ENCODE measurements at places on chromosomes 2 and 18. TPM values are rescaled to one million over a fixed set of nuclear protein-coding genes. Genes with fewer than 3 reads are reported as not detected.

The SCN2A gene
- not detected for total RNA-seq

The ABCG5 gene
- total RNA-seq = not detected

The HOXD1 gene
- not detected for total RNA-seq

The NFATC1 gene
- total RNA-seq = 91.1 TPM

The MEIS1 gene
- total RNA-seq = not detected

The FOXD4L1 gene
- total RNA-seq = not detected

The DCAF17 gene
- 12.5 TPM for total RNA-seq

The SLC23A3 gene
- 0.94 TPM for total RNA-seq

The BOK gene
- not detected for total RNA-seq

The LBX2 gene
- total RNA-seq = not detected

The VIT gene
- not detected for total RNA-seq

The ST8SIA5 gene
- total RNA-seq = not detected

The CD8B2 gene
- total RNA-seq = 5.0 TPM

The SERPINB7 gene
- total RNA-seq = not detected

The SALL3 gene
- not detected for total RNA-seq

The SPHKAP gene
- not detected for total RNA-seq

The ATP6V1C2 gene
- not detected for total RNA-seq

The SSB gene
- total RNA-seq = 170 TPM

The MCEE gene
- 7.3 TPM for total RNA-seq
